ENCODE measurements at places on chromosomes 5 and 9.
A peak's percentile ranks its signal among the peaks of the same experiment; 100 is the strongest.

DNA sequence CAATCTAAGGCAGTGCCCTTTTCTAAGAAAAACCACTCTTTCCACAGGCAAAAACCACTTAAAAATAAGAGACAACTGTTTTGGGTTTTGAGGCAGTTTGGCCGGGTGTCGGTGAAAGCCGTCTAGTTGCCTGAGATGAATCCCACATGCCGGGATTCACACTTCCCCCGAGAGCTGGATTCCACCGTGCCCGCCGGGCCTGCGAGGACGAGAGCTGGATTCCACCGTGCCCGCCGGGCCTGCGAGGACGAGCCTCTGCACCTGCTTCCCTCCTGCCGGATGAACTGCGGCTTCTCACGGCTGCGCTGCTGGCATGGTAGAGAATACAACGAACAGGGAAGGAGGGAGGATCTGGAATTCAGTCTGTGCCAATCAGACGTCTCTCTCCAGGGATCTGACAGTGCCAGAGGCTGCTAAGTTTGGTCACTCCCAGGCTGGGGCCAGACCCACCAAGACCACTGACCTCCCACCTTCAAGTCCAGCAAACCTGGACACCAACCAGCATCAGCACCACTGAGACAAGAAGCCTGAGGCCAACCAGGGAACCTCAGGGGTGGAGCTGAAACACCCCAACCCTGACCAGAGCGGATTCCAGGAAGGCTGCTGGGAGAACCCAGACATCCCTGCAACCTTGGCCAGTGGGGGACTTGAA lies 23.0 kb downstream of the VAV2 start:
- DNase-seq, result no peak

GRCh38 chr5:67378256-67378655 lies 181.7 kb upstream of the CD180 start:
- no peak for DNase-seq

GRCh38 chr5:1874348-1874747 lies 8.4 kb downstream of the IRX4 start:
- DNase-seq, result peak; percentile 87

DNA sequence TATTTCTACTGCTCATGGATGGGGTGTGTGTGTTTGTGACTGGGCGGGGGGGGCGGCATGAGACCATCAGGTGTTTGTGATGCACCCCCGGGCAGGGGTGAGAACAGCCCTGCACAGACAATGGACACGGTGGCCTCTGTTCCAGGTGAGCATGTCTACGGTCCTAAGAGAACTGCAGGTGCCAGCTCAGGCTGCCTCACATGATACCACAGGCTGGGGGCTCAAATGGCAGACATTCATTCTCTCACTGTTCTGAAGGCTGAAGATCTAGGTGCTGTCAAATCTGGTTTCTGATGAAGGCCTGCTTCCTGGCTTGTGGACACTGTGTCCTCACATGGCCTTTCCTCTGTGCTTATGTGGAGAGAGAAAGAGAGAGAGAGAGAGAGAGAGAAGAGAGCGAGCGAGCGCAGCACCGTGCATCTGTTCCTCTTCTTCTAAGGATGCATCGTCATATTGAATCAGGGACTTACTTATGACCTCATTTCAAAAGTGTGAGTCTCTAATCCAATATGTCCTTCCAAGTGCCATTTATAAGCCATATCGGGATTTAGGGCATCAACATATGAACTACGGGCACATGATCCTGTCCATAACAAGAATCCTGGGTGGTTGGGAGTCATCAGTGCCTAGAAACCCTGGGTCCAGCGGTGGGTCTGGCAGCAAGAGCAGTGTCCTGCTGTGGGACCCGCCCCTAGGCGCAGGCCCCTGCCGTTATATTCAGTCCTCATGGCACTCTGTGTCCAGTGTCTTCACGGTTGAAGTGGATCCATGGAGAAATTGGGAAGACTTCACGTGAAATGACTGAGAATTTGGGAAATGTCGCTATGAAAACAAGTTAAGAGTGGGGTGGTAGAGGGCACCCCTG lies 42.5 kb downstream of the NXNL2 start:
- DNase-seq, result no peak

- DNase-seq, result no peak
Observed at GRCh38 chr5:109844695-109845094, 155.0 kb downstream of the MAN2A1 start.

DNA sequence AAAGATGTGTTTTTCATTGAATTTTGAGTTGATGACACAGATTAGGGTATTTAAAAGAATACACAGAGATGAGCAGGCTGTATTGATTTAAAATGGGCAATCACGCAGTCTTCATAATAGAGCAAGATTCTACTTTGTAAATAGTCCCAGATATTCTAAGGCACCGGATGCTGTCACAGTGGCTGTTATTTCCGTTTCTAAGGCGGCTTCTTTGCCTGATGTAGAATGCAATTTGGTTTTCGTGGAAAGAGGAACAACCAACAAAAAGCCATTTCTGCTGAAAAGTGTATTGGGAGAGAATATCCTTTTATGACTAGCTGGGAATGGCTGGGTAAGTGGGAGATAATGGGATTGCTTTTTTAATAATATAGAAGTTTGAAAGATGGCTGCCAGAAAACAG lies 17.5 kb downstream of the PRKACG start:
- no peak for DNase-seq

DNA sequence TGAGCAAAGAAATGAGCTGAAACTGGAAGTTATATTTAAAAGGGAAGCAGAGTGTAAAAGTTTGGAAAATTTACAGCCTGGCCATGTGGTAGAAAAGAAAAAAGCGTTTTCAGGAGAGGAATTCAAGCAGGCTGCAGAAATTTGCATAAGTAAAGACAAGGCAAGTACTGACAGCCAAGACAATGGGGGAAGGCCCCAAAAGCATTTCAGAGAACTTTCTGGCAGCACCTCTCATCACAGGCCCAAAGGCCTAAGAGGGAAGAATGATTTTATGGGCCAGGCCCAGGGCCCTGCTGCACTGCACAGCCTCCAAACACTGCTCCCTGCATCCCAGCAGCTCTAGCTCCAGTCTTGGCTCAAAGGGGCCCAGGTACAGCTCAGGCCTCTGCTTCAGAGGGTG lies 169.7 kb downstream of the GLIS3 start:
- no peak for DNase-seq

DNA sequence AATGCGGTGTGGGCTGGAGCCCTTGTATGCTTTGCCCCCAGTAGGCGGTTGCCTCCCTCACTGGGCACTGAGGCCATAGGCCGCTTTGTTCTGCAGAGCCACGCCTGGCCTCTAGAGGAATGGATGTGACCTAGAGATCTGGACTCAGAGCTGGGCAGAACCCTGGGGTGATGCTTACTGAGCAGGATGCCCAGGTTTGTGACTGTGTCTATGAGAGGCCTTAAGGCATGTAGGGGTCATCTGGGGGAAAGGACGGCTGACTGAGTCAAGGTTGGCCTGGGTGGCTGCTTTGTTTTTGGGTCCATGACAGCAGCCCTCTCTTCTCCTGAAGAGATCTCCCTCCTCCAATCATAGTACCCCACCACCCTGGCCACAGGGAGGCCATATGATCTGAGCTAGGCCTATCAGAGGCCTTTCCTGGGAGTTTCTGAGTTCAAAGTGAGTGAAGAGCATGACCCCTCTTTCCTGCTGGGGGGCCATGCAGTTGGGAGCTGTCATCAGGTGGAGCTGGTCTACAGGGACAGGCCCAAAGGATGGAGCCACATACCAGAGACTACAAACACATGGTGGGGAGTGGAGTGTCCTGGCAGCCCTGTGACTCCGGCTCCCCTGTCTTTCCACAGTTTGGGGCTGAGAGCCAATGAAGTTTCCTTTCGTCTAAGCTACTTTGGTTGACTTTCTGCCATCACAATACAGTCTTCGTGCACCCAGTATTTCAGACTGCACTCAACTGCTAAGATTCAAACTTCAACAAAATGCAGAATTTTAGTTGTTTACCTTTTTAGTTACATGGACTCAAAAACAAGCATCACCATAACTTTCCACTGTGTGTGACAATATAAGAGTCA lies 165.4 kb downstream of the AUH start:
- DNase-seq, result no peak
